ENCODE measurements at places on chromosomes 3 and 15. TPM values are rescaled to one million over a fixed set of nuclear protein-coding genes. Genes with fewer than 3 reads are reported as not detected.
A peak's percentile ranks its signal among the peaks of the same experiment; 100 is the strongest.

The SPG11 gene
- 84.6 TPM for total RNA-seq

The ZMYND10 gene
- total RNA-seq, result 0.54 TPM

The PLCH1 gene
- 1.3 TPM for total RNA-seq

The VILL gene
- 16.4 TPM for total RNA-seq

The DLL4 gene
- 0.31 TPM for total RNA-seq

The INSYN1 gene
- total RNA-seq, result 12.7 TPM

The GOLGA8R gene
- total RNA-seq, result 8.0 TPM

The LRRC2 gene
- 0.87 TPM for total RNA-seq

The GPX1 gene
- total RNA-seq, result 97.9 TPM

DNA sequence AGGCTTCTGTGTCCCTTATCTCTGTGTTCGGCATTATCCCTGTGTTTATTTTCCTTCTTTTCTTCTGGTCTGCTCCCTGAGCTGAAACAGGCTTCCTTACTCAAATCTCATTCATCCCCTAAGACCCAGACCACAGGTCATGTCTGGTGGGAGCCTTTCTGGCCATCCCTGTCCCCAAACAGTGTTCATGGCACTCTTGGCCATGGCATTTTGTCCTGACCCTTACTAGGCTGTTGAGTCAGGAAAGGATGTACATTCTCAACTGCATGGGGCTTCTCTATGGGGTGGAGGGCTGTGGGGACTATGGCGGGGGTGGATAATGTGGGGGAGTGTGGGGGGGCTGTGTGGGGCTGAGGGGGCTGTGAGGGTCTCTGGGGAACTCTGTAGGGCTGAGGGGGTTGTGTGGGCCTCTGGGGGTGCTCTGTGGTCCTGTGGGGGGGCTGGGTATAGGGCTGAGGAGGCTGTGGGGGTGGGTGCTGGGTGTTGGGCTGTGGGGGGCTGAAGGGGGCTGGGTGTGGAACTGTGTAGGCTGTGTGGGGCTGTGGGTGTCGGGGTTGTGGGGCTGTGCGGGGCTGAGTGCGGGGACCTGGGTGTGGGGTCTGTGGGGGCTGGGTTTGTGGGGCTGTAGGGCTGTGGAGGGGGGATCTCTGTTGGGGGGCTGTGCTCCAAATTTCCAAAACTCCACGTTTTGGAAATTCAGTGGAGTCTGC lies 64.3 kb downstream of the KLF13 start:
- no peak for DNase-seq

DNA sequence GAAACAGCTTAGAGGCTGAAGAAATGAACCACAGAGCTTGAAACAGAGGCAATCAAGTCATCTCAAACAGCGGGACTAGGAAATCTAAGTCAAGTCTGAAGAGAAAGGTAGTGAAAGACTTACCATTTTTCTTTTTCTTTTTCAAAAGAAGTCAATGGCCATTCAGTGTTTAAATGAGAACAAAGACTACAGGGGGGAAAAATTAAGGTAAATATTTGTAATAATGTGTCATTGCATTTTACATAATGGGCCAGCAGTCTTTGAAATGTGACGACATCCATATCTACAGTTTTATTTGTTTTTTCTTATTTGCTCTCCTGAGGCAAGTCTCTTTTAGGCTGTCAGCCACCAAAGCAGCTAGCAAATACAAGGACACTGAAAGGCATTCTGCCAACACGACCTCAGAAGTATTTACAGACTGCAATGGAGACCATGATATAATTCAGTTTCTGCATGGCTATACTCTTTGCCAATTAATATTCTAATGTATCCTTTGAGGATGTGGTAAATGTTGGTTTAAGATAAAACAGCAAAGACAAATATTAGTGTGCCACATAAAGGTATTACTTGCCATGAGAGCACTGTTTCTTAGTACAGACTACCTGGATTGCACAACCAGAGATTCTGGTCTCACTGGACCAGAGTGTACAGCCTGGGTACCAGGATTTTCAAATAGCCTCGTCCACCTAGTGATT lies 307.0 kb upstream of the THBS1 start:
- DNase-seq, result no peak

GRCh38 chr3:150779402-150779858 lies 16.5 kb upstream of the SIAH2 start:
- no peak for DNase-seq

- DNase-seq, result no peak
Measured at GRCh38 chr15:53758412-53758811, 1.1 kb downstream of the WDR72 start.

GRCh38 chr3:112350018-112350810 lies 17.3 kb downstream of the CD200 start:
- no peak for DNase-seq

- no peak for DNase-seq
Measured at GRCh38 chr3:111193472-111193871, 121.9 kb downstream of the NECTIN3 start.

DNA sequence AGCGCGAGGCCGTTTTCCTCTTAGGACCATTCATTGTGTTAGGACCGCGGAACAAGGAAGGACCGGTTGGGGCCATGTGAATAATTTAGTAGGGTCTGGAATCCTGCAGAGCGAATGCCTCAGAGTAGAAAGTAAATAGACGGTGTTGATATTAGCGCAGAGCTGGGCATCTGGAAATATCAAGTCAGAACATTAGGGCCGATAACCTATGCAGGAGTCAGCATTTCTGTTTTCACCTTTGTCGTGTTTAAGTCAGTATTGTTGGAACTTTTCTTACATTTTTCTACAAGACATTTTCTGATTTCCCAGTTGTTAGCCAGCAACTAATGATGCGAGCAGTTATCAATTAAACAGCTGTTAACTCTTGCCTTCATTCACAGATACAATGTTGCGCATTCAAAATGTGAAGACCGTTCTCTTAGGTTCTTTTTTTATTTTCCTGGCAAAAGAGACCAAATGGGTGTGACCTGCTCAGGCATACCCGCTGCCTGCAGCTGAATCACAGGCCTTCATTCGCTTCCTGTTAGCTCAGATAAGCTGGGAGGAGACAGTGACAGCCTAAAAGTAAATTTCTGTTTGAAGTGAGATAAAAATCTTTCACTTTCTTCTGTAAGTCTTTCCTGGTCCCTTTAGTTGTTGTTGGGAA lies 966 bp upstream of the PKM start:
- DNase-seq, result no peak

DNA sequence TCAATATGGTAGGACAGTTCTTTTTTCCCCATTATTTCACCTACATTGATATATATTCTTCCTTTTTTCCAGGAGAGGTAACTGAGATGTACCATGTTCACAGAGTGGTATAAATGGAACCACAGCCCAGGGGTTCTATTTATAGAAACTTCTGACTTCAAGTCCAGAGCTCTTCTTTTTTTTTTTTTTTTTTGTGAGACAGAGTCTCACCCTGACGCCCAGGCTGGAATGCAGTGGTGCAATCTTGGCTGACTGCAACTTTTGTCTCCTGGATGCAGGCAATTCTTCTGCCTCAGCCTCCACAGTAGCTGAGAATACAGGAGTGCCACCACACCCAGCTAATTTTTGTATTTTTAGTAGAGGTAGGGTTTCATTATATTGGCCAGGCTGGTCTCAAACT lies 267.1 kb upstream of the TPRG1 start:
- no peak for DNase-seq

DNA sequence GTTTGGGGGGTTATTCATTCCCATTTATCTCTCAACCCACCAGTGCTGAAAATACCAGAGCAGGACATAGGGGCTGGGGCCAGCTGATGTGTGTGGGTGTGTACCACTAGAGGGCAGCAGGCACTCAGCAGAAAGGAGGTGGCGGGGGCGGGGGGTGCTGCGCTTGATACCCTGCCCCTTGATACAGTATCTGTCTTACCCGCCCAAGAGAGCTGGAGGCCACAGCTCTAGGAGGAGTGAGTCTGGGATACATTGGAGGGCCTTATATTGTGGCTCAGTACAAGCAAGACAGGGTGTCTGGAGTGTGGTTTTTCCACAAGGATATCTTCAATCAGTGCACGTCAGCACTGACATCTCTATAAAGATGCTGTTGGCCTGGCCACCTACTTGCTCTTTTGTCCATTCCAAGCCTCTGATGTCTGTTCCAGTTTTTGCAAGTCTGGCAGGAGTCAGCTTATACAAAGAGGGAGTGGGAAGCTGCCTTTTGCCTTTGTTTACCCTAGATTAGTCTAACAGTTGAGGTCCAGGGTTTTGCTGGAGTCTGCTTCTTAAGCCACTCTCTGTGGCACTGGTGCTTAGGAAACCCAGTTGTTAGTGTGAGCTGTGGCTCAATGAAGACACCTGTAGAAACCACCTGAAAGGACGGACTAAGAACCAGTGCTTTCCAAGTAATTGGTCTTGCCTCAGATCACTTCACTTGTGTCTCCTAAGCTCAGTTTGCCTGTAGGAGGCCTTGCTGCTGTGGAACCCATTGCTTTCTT lies 1.5 kb upstream of the RBM15B start:
- no peak for DNase-seq

DNA sequence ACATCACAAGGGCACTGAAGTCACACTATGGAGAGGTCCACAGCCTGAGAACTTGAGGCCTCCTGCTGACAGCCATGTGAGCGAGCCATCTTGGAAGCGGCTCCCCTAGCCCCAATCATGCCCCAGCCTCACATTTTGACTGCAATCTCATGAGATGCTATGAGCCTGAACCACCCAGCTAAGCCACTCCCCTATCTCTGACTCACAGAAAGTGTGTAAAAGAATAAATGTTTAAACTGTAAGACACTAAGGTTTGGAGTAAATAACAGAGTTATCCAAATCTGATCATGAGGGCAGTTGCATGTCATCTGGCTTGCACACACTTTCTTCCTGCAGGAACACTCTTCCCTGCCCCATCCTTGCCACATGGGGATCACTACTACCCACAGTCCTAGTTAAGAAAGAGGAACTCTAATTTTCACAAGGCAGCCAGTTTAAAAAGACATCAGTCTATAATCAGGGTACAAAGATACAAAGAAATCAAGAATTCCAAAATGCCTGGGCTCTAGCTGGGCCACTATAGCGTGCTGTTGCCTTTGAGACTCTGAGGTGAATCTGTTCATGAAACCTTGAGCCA lies 494.2 kb downstream of the FOXP1 start:
- DNase-seq, result no peak

DNA sequence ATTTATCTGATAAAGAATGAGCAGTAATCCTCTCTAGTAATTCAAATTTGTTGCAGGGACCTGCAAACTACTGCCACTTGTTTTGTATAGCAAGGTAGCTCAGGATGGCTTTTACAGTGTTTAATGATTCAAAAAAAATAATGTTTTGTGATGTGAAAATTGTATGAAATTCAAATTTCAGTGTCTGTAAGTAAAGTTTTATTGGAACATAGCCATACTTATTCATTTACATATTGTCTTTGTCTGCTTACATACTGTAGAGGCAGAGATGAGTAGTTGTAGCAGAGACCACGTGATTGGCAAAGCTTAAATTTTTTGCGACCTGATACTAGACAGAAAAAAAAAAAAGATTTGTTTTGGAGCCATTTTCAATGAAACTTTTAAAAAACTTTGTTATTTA lies 6.5 kb upstream of the UTS2B start:
- DNase-seq, result no peak

DNA sequence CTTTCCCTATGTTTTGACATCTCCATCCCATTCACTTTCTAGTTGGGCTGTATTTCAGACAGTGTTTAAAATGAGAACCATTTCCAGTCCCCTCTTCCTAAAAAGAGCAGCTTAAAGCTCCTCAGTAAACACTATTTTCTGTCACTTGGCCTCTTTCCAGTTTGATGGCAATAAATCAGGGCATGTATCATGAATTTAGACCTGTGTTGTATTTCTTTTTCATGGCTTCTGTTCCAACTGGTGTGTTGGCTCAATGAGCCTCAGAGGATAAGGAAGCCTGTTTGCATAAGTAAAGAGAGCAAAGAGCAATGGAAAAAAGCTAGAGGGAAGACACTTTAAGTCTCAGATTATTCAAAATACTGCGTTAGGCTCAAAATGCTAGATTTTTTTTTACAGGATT lies 7.2 kb downstream of the CCDC80 start:
- no peak for DNase-seq

GRCh38 chr3:42061713-42062380 lies 29.3 kb upstream of the TRAK1 start:
- DNase-seq, result no peak

GRCh38 chr3:61761694-61762430 lies 200.5 kb downstream of the PTPRG start:
- no peak for DNase-seq

- DNase-seq, result no peak
Measured at GRCh38 chr3:46539443-46540005, 26.6 kb downstream of the LRRC2 start.

- DNase-seq, result peak; percentile 73
Measured at GRCh38 chr15:34038871-34039789, at the start of gene AVEN. Gene AVEN, minus strand, starts transcription at chr15:34039204. Its CDS starts 158 bp downstream, at chr15:34039046.

DNA sequence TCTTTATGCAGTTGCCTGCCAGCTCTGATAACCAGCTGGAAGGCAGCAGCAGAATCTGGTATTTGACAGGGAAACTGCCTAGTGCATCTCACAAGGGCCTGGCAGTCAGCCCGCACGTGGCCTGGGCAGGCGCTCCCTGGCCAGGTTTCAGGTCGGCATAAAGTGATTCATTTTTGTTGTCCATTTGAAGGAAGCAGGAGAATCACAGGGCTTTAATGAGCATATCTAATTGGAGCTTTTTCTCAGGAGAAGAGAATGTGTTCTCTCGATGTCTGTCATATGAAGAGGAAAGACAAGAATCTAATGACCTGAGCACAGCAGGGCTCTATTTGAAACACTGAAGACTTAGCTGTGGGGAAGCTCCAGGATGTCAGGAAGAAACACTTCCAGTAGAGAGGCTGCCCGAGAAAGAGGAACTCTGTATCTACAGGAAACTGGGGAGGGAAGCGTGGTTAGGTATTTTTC lies 98.8 kb upstream of the MB21D2 start:
- DNase-seq, result no peak

All from mesothelial cell of epicardium (in vitro differentiated cells).